Stimulated activated CD4-positive, alpha-beta T cell treated with anti-CD3 and anti-CD28 coated beads, Interleukin-15, amount 100 ng/mL, for 1 hour (primary cell): ENCODE measurements at places on chromosomes 13 and 19.
A peak's percentile ranks its signal among the peaks of the same experiment; 100 is the strongest.

DNA sequence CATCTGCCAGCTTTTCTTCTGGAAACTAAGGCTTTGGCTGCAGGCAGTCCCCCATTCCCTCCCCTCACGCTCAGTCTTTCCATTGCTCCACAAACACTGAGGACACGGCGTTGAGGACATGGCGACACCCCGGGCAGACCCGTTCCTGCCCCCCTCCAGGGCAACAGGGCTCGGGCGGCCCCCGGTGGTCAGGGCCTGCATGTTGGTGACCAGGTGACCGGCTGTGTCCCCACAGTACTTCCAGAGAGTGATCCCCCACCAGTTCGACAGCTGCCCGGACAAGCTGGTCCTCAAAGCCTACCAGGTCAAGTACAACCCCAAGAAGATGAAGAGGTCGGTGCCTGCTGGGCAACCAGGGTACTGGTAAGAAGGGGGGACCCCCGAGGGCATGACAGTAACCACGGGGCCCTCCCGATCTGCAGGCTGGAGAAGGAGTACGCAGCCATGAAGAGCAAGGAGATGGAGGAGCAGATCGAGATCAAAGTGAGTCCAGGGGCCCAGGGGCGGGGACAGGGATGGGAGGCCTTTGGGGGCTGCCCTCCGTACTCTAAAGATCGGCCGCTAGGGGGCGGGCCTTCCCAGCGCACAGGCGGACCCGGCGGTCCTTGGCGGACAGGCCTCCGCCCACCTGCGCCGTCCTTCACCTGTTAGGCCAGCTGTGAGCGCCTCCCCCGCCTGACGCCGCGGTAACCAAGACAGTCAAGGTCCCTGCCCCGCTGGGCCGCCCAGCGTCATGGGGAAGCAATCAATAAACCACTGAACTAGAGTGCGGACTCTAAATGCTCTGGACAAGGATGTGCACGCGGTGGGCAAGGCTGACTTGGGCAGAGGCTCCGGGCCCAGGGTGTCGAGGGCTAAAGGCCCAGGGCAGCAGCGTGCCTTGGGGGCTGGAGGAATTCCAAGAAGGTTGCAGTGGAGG is 21.1 kb downstream of the PRR36 start:
- no peak for DNase-seq

DNA sequence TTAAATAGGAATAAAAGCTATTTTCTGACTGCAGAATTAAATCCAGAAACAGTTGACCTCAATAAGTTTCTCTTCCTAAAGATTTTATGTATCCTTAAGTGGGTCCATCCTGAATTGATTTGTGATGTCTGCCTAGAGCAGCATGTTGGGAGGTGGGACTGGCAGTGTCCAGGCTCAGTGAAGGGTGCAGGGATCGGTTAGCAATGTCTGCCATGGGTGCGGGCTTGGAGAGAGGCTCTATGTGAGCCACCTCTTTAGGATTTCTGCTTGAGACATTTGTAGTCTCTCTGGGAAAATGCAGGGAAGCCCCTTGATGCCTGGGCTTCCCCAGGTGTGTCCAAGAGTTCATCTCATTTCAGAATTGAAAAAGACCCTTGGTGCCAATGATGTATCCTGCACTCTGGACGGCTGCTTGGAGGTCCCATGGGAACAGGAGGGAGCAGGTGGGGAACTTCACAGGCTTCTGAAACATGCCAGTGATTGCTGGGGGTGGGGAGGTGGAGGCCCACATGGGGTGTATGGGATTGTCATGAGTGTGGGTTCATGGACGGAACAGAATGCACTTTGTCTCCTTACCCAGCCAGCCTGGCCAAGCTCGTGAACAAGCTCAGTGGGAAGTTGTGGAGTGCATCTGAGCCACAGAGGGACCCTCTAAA is 6.2 kb upstream of the COLGALT1 start:
- no peak for DNase-seq

GRCh38 chr19:31678421-31678820 is 329.2 kb upstream of the TSHZ3 start:
- DNase-seq: no peak

DNA sequence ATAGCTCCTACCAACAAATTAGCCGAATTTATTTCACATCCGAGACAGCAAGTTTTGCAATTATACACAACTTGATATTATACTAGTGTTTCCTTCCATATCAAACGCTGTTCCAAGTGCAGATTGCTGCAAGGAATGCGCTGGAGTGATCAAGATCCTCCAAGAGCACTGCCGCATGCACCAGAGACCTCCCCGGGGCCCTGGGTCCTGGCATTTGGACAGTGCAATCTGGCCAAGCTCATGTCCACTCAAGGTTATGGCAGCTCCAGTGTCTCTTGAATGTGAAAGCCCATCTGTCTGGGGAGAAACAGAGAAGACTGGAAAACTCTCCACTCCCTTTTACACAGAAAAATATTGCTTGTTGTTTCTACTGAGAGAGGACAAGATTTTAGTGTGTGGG is 111.9 kb downstream of the HSPH1 start:
- no peak for DNase-seq

DNA sequence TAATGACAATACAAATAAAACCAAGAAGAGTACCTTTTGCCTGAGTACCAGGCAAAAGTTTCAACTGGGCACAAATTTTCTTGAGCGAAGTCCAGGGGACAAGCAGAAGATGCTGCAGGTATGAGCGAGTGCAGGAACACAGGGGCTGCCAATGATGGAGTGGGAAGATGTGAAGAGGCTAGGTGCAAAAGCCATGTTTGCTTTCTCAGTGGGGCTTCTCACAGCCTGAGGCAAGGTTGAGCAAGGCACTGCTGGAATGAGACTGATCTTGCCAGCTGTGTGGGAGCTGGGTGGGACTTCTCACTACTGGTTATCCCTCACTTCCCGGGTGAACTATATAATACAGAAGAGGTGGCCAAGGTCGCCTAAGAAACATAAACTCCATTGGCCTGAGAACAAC is 1200.7 kb downstream of the SLITRK1 start:
- no peak for DNase-seq

DNA sequence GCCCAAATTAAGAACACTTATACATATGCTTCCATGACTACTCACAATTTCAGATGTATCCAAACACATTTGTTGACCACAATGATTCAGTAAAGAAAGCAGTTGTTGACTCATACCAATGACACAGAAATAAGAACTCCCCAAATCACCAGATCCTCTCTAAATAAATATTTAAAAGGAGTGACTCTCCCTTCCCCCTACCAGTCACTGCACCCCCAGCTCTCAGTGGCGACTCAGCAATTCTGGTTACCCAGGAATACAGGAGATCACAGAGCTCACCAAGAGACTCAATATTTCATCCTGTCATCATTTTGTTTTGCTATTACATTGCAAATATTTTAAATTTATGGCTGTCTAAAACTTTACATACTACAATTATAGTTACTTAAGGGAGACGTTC is 131.5 kb downstream of the RGCC start:
- DNase-seq: peak; percentile 20

GRCh38 chr13:51895906-51896888 is 34.4 kb downstream of the CCDC70 start:
- peak; percentile 5 for DNase-seq

- DNase-seq: no peak
Observed at GRCh38 chr13:97809576-97809975, 143.9 kb upstream of the IPO5 start.

GRCh38 chr13:53821632-53822031 is 793.0 kb downstream of the OLFM4 start:
- no peak for DNase-seq

GRCh38 chr13:100528820-100529219 is 59.8 kb downstream of the GGACT start:
- DNase-seq: no peak

- no peak for DNase-seq
Observed at GRCh38 chr13:23509781-23510543, 60.2 kb upstream of the TNFRSF19 start.
